ENCODE measurements at places on chromosomes 2 and 18.

DNA sequence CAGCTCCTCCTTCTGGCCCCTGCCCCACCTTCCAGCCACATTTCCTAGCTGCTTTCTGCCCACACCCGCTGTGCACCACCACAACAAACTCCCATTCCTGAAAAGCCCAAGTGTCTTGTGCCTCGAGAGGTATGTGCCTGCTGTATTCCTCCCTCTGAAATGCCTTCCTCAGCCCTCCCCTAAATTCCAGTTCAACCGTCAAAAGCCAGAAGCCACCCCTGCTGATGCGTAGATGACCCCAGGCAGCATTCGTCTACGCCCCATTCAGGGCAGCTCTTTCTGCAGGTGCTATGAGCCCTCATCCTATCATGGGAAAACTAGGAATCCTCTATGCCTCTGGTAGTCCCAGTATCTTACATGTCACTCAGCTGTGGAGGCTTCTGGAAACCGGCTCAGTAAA, 71.7 kb downstream of the DNMT3A start:
- DNase-seq: no peak

- DNase-seq: no peak
Observed at GRCh38 chr2:224670203-224670602, 46.0 kb downstream of the CCDC195 start.

GRCh38 chr18:79513381-79514081, 117.8 kb downstream of the NFATC1 start:
- no peak for DNase-seq

DNA sequence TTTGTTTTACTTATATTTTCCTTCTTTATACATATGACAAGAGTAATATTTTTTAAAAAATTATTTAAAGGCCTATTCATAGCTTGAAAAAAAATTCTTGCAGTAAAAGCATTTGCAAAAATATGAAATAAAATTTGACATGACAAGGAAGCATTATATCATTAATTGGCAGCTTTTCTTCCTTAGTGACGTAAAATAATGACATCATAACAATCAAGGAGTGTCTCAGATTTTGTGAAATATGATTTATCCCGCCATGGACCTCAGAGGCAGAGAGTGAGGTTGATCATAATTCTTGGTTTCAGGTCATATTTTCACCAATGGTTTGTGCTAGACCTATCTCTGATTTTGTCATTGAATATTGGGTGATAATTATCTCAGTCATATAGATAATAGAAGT, 176.0 kb downstream of the MIB1 start:
- DNase-seq: no peak

- no peak for DNase-seq
Observed at GRCh38 chr18:48800466-48800865, 150.3 kb downstream of the SMAD7 start.

DNA sequence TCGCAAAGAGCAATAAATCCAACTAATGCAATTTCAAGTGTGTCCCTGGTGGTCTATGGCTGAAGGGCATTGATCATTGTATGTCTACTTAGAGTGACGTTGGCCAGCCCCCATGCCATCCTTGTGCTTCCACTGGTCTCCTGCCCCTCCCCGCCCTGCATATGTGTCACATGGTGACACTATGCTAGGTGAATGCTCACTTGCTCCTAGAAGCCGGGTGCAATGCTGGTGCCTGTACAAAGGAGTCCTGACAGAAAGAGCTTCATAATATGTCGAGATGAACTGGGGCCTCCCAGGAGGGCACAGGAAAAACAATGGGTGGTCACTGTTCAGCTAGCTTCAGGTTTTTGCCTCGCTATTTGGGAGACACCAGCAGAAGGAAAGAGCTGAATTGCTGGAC, 5.9 kb upstream of the TRABD2A start:
- no peak for DNase-seq

DNA sequence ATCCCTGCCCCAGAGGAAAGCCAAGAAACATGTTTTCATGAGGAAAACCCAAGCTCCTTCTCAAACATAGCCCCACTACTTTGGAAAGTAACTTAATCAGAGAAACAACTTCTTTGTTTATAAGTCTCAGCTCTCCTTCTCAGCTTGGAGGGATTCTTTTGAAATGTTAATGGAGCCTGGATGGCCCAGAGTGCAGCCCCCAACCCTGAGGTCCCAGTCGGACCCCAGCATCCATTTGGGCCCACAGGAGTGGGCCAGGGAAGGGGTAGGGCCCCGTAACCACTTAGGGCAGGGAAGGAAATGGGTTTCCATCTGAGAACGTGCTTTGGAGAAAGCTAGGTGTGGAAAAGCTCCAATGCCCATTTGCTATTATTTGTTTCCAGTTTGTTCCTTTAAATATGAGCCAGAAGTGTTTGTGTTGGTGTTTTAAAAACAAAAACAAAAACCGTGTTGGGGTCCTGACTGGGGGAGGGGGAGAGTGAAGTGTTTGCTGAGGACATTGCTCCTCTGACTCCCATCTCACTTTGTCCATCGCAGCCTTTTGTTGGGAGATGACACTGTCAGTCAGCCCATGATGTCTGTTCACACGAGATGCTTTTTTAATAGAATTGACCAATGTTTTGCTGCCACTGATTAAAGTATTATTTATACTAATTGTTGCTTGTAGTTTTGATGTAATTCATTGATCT, 1.6 kb upstream of the HOXD3 start:
- DNase-seq: no peak

GRCh38 chr18:7980656-7981055, 413.5 kb downstream of the PTPRM start:
- DNase-seq: no peak
